Chondrocyte (in vitro differentiated cells): ENCODE measurements at places on chromosomes 4 and X. TPM values are rescaled to one million over a fixed set of nuclear protein-coding genes. Genes with fewer than 3 reads are reported as not detected.

CLDN2 gene
- 0.07 TPM in 1 of 3 replicates, not detected in the others for total RNA-seq

RNF128 gene
- not detected in 3 replicates for total RNA-seq

TMEM192 gene
- total RNA-seq, result 13.0 to 14.0 TPM (median 13.6 TPM) in 3 replicates

TMPRSS11B gene
- total RNA-seq, result not detected in 3 replicates

FAM133A gene
- total RNA-seq, result 0.65 to 1.3 TPM (median 0.72 TPM) in 3 replicates

GRCh38 chr4:122331195-122331594 lies 47.6 kb upstream of the ADAD1 start:
- H3K27ac ChIP-seq, result no peak overlapping the region
- H3K36me3 ChIP-seq, result peaks cover 17% of the 10 kb centered on the region
- no peaks in the 10 kb centered on the region for H3K27me3 ChIP-seq
- no peak for DNase-seq
- peaks cover 11% of the 10 kb centered on the region for H3K4me1 ChIP-seq

DNA sequence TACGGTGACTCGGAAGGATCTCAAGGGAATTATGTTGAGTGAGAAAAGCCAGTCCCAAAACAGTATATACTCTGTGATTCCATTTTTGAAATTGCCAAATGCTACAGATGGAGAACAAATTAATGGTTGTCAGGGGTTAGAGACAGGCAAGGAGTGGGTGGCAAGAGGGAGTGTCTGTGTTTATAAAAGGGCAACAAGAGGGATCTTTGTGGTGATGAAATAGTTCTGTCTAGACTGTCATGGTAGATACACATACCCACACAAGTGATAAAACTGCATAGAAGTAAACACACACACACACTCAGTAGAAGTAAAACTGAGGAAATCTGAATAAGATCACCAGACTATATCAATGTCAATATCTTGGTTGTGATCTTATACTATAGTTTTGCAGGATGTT lies 92.7 kb downstream of the CD99L2 start:
- H3K4me3 ChIP-seq, result no peak overlapping the region
- H3K36me3 ChIP-seq, result no peaks in the 10 kb centered on the region
- peaks cover 17% of the 10 kb centered on the region for H3K4me1 ChIP-seq
- DNase-seq, result no peak

DNA sequence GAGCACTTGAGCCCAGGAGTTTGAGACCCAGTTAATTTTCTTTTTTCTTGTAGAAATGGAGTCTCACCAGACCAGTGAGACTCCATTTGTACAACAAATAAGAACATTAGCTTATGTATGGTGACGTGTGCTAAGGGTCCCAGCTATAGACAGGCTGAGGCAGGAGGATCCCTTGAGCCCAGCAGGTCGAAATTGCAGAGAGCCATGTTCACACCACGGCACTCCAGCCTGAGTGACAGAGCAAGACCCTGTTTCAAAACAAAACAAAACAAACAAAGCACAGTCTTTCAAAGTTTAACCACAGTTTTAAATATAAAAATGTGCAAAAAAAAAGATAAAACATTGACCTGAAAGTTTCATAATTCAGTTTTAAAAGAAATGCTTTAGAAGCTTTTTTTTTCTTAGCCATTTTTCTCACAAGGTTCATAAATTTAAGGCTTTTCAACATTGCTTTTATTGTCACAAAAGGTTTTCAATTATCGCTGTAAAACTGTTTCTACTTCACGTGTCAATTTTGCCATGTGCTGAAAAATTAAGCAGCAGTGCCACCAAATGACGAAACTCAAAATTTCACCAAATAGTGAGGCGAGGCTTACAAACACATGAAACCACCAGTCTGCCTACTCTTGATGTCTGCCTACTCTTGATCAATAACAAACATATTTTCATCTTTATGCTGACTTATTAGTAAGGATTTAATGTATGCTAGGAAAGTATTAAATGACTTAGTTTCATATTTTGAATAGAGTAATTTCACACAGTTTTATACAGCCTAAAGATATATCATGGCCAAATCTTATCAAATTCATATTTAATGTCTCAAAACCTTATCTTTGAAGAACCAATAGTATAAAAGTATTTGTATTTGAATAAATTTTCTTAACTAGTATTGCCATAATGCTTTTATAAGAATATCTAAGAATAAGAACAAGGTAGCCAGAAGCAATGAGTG lies 126.3 kb downstream of the NEK1 start:
- no peak overlapping the region for H3K27ac ChIP-seq
- DNase-seq, result no peak
- peaks cover 6% of the 10 kb centered on the region for H3K4me1 ChIP-seq
- H3K27me3 ChIP-seq, result no peaks in the 10 kb centered on the region
- peaks cover 14% of the 10 kb centered on the region for H3K36me3 ChIP-seq

- H3K4me3 ChIP-seq, result no peak overlapping the region
- H3K27me3 ChIP-seq, result peaks cover 2% of the 10 kb centered on the region
- H3K36me3 ChIP-seq, result no peaks in the 10 kb centered on the region
These were observed 73.2 kb downstream of the HTRA3 start for GRCh38 chr4:8342651-8343261.

- no peak overlapping the region for H3K4me3 ChIP-seq
- DNase-seq, result no peak
- H3K4me1 ChIP-seq, result peaks cover 22% of the 10 kb centered on the region
- no peaks in the 10 kb centered on the region for H3K27me3 ChIP-seq
- H3K27ac ChIP-seq, result no peak overlapping the region
These were observed 45.7 kb downstream of the RTL9 start for GRCh38 chrX:110404376-110404775.

- no peaks in the 10 kb centered on the region for H3K27me3 ChIP-seq
- H3K4me1 ChIP-seq, result peaks cover 30% of the 10 kb centered on the region
- no peak overlapping the region for H3K27ac ChIP-seq
- DNase-seq, result no peak
- no peaks in the 10 kb centered on the region for H3K36me3 ChIP-seq
- H3K4me3 ChIP-seq, result no peak overlapping the region
These were observed 15.6 kb upstream of the MAP7D3 start for GRCh38 chrX:136266828-136267227.

DNA sequence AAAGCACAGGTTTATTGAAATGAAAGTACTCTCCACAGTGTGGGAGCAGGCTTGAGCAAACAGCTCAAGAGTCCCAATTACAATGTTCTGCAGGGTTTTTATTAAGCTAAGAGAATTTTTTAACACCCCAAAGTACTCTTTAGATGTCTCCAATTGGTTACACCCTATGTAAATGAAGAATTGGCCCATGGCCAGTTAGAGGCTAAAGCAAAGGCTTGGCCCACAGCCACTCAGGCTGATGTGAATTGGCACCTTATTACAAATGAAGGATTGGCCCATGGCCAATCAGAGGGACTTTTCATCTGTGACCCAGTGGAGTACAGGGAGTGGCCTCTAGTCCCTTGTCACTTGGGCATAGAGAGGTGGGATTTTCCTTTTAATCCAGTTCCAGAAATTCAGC lies 30.1 kb upstream of the IQCM start:
- H3K27me3 ChIP-seq, result peaks cover 7% of the 10 kb centered on the region
- DNase-seq, result no peak
- H3K36me3 ChIP-seq, result no peaks in the 10 kb centered on the region
- H3K27ac ChIP-seq, result no peak overlapping the region
- no peak overlapping the region for H3K4me3 ChIP-seq
- no peaks in the 10 kb centered on the region for H3K4me1 ChIP-seq

GRCh38 chrX:23784470-23785331 lies 1.7 kb downstream of the SAT1 start:
- no peaks in the 10 kb centered on the region for H3K27me3 ChIP-seq
- peaks cover 20% of the 10 kb centered on the region for H3K36me3 ChIP-seq
- H3K27ac ChIP-seq, result peak overlapping the region; percentile 98
- peak overlapping the region; percentile 91 for H3K4me3 ChIP-seq

DNA sequence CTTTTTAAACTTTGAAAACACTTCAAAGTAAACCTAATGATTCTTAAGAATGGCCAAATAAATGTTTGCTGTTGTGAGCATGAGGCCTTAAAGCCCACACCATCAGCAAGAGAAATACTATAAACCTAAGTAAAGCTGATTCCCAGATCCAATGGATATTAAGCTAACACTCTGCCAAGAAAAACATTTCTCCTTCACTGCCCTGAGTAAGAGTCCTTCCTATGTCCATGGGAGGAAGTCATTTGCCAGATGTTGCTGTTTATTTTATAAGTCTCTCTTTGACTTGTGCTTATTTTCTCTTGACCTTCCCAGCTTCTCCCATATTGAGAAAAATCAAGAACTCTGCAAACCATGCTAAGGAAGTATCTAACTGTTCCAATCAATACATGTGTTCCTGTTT lies 154.3 kb upstream of the EDNRA start:
- peak overlapping the region; percentile 55 for H3K27ac ChIP-seq
- no peaks in the 10 kb centered on the region for H3K36me3 ChIP-seq
- no peak overlapping the region for H3K4me3 ChIP-seq
- H3K27me3 ChIP-seq, result no peaks in the 10 kb centered on the region
- no peak for DNase-seq

DNA sequence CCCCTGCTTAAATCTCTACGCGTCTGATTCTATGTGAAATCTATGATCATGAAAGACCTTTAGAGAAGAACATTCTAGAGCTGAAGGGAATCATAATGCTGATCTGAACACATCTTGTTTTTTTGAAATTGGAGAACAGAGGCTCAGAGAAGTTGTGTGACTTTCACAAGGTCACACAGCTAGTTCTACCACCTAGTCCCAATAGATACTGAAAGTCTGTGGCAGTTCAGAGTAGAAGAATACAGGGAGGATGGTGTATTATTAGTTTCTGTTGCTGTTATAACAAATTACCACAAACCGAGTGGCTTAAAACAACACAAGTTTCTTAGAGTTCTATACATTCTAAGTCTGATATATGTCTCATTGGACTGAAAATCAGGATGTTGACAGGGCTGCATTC lies 14.5 kb downstream of the CYP2U1 start:
- H3K27ac ChIP-seq, result no peak overlapping the region
- no peaks in the 10 kb centered on the region for H3K27me3 ChIP-seq
- peaks cover 2% of the 10 kb centered on the region for H3K4me1 ChIP-seq
- H3K36me3 ChIP-seq, result peaks cover 7% of the 10 kb centered on the region

GRCh38 chr4:32429151-32429550 lies 1709.0 kb downstream of the PCDH7 start:
- peaks cover 2% of the 10 kb centered on the region for H3K36me3 ChIP-seq
- no peaks in the 10 kb centered on the region for H3K27me3 ChIP-seq
- no peak overlapping the region for H3K27ac ChIP-seq
- no peak for DNase-seq
- peaks cover 2% of the 10 kb centered on the region for H3K4me1 ChIP-seq
